ENCODE measurements at places on chromosomes 6 and 20.

- no peak for DNase-seq
Measured at GRCh38 chr6:132790450-132790849, 8.0 kb downstream of the SLC18B1 start.

- no peak for DNase-seq
Measured at GRCh38 chr20:59164686-59165391, 1.2 kb downstream of the ZNF831 start.

DNA sequence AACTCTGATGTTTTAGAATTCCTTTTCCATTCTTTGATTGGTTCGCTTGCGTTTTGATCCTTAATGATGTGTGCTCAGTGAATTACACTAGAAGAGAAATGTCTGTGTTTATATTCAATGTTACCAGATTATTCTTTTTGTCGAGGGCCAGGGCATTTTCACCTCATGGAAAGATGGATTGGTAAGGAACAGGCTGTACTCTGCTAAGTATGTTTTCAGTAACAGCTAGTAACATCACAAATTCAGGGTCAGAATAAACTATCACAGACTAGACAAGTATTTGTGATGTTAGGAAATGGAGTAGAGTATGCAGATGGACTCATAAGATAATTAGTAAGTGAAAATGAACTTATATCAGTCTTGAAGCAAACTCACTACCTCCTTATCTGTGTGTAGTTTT lies 235.6 kb downstream of the SOX4 start:
- DNase-seq = no peak

GRCh38 chr20:20808016-20808415 lies 95.6 kb upstream of the RALGAPA2 start:
- DNase-seq = no peak

DNA sequence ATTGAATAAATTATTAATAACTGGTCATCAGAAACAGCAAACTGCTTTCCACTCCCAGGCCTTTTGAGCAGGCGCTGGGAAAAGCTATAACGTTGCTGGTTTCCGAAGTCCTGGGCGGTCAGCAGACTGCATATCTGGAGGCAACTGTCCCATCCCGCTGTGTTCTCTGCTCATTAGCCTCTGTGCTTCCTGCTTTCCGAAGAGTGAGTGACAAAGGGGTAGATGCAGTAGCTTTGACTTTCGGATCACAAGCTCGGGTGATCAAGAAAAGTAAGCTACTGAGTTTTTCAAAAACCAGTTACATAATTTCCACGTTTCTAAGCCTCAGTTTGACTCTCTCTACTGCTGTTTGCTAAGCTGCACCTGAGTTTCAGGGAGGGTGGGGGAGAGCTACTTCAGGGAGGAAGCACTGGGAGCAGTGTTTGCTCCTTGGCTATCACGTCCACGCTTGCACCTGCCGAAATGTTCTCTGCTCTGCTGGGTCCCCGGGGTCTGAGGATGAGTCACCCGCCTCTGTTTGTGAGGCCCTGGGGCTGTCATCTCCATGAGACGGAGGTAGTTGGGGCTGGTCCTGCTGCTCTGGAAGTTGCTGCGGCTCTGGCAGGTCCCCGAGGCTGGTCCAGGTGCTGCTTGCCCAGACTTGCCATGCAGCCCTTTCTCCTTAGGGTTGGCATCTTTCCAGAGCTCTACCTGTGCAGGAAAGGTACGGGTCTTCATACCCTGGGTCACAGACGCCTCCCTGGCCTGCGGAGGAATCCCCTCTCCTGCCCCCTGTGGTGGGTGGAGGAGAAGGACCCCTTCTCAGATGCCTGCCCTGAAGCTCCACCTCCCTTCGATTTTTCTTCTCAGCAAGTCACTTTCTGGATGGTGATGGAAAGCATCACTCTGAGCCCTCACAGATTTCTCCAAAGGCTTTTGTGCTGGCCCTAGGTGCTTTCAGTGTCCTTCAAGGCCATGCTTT lies 220.0 kb downstream of the QKI start:
- DNase-seq = no peak

GRCh38 chr6:144690133-144690532 lies 405.0 kb downstream of the UTRN start:
- DNase-seq = no peak

GRCh38 chr20:47295921-47296426 lies 60.5 kb downstream of the ZMYND8 start:
- no peak for DNase-seq

- no peak for DNase-seq
Measured at GRCh38 chr20:58219342-58219700, 9.1 kb downstream of the ANKRD60 start.

DNA sequence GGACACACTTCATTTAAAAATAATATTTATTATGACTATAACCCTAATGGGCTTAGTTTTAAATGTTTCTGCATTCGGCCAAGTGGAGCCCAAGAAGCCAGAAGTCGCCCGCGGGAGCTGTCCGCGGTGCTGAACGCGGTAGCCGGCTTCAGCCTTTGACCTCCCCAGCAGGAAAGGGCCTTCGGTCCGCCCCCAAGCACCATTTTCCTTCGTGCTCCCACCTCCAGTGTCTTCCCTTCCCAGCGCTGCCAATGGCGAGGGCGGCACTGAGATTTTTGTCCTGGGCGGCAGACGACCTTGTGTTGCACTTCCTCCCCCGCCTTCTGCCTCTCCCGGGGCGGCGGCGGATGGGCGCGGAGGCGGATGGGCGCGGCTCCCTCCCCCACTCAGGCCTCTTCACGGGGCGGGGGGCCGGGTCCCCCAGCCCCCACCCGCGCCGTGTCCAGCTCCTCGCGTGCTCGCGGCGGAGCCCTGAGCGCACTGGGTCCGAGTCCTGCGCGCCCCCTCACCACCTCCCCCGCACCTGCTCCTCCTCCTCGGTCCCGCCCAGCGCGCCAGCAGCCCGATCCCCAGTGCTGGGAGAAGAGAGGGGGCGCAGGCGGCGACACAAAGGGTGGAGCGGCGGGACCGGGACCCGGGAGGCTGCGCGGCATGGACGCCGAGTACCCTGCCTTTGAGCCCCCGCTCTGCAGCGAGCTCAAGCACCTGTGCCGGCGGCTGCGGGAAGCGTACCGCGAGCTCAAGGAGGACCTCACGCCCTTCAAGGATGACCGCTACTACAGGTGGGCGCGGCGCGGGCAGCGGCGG lies 23.6 kb upstream of the TMEM181 start:
- DNase-seq = peak; percentile 47

- peak; percentile 3 for DNase-seq
Measured at GRCh38 chr20:46562373-46563169, 12.1 kb upstream of the OCSTAMP start.

All from stimulated activated CD4-positive, alpha-beta T cell treated with anti-CD3 and anti-CD28 coated beads, Interleukin-1b, Interleukin-23, amount 100 ng/mL, for 1 hour (primary cell).